ENCODE measurements at places on chromosomes 6 and 20.

DNA sequence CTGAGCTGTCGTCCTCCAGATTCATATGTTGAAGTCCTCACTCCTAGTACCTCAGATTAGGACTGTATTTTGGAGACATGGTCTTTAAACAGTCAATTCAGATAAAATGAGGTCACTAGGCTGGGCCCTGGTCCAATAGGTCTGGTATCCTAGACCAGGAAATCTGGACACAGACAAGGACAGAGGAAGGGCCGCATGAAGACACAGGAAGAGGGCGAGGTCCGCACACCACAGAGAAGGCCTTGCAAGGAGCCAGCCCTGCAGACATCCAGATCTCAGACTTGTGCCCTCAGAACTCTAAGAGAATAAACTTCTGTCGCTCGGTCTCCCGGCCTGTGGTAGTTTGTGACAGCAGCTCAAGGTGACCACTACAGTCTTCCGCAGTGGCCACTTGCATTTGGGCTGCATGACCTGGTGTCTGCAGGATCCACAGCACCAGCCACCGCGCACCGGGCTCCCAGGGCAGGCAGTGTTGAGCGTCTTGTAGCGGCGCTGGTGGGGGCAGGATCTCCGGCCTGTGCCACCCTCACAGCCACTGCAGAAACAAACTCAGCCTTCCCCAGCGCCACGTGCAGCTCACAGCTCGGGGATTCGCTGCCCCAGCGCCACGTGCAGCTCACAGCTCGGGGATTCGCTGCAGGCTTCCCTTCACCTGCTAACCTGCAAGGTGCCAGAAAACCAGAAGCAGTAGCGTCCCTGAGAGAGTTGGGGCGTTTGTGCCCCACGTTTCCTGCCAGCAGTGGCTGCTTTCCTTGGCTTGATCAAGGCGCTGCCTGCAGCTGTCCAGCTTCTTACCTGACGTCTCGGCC, 6.0 kb upstream of the RBM38 start:
- peaks cover 7% of the 10 kb centered on the region for H3K4me1 ChIP-seq
- no peaks in the 10 kb centered on the region for H3K27me3 ChIP-seq
- DNase-seq, result no peak

GRCh38 chr6:35283361-35283760, 14.3 kb upstream of the DEF6 start:
- H3K4me1 ChIP-seq, result no peaks in the 10 kb centered on the region
- no peak overlapping the region for H3K27ac ChIP-seq
- no peaks in the 10 kb centered on the region for H3K27me3 ChIP-seq
- DNase-seq, result no peak
- no peak overlapping the region for H3K4me3 ChIP-seq

DNA sequence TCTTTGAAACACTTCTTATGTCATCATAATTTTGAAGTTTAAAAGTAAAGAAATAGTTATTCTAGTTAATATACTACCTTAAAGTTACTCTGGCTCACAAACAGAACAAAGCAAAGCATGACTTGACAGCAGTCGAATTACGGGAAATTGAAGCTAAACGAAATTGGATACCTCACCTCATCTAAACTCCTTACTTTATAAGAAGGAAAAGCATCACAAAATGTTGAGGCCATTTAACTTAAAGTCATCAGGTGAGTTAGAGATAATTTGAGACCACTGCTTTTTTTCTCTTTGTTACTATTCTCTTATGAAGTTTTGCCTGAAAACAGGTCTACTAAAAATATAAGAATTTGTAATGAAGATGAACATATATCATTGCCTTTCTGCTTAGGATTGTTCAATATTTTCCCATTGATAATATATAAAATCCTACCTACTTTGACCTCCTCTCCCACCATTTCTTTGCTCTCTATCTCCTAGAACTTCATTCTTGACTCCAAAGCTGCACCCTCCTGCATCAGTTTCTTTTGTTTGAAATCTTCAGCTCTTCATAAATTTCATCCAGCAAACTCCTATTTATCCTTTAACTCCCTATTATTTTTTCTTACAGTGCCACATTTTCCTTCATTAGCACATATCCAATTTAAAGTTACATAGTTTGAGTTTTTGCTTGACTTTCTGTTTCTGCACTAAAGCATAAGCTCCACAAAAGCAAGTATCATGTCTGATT, 510.7 kb upstream of the ZNF337 start:
- H3K36me3 ChIP-seq, result no peaks in the 10 kb centered on the region
- H3K4me1 ChIP-seq, result no peaks in the 10 kb centered on the region
- DNase-seq, result no peak

GRCh38 chr6:86107985-86108384, 465.3 kb upstream of the SYNCRIP start:
- H3K4me1 ChIP-seq, result no peaks in the 10 kb centered on the region
- H3K36me3 ChIP-seq, result no peaks in the 10 kb centered on the region
- H3K4me3 ChIP-seq, result no peak overlapping the region
- no peak overlapping the region for H3K27ac ChIP-seq
- no peak for DNase-seq

- no peak overlapping the region for H3K4me3 ChIP-seq
- no peaks in the 10 kb centered on the region for H3K4me1 ChIP-seq
- H3K27me3 ChIP-seq, result no peaks in the 10 kb centered on the region
- no peaks in the 10 kb centered on the region for H3K36me3 ChIP-seq
- H3K27ac ChIP-seq, result no peak overlapping the region
Observed at GRCh38 chr20:36061754-36062153, 92.8 kb upstream of the EPB41L1 start.

DNA sequence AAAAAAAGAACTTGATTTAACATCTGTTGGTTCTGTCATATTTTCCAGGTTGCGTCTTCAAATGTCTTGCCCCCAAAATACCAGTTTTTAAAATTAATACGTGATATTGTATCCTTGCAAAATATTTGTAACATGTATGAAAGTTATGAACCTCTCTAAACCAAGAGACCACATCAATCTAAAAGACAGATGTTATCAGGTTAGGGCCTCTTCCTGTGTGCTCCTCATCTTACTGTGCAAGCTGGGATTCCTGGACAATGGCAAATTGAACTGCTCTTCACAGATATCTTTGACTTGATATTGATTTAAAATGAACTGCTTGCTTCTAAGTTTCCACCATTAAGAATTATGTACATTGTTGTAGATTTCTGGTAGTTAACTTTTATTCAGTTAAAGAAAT, 9.6 kb downstream of the TMEM239 start:
- DNase-seq, result no peak
- H3K27ac ChIP-seq, result no peak overlapping the region

DNA sequence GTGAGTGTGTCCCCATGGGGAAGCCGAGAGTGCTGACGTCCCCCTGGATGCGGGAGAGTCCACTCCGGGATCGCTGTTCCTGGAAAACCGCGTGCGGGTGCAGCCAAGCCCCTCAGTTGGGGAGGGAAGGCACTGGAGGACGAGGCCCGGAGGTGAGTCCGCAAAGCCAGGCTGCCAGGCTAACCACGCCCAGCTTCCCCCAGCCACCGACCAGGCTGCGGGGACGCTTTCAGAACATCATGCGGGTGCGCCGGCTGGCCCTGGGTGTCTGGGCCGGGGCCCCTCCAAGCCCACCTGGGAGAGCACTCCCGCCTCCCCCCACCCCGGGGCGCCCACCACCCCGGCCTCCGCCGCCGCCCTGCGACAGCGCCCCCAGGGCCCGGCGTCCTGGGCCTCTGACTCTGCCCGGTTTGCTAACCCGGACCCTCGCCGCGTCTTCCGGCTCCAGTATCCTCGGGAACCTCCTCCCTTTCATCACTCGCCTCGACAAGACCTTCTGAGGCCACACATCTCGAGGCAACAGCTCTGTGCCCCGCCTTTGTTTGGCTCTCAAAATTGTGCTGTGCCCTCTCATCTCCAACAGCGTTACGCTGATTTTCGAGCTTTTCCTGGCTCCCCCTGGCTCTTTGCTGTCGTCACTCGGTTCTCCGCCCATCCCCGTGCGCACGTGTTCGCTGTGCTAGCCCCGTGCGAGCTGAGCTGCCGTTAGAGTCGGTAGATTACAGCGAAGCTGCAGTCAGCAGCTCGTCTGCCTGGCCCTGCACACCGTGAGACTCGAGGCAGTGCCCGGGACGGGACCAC, 47.1 kb upstream of the ENTPD6 start:
- peaks cover 11% of the 10 kb centered on the region for H3K4me1 ChIP-seq
- H3K4me3 ChIP-seq, result peak overlapping the region; percentile 47
- peak; percentile 79 for DNase-seq
- no peak overlapping the region for H3K27ac ChIP-seq
- peaks cover 47% of the 10 kb centered on the region for H3K27me3 ChIP-seq
- no peaks in the 10 kb centered on the region for H3K36me3 ChIP-seq

DNA sequence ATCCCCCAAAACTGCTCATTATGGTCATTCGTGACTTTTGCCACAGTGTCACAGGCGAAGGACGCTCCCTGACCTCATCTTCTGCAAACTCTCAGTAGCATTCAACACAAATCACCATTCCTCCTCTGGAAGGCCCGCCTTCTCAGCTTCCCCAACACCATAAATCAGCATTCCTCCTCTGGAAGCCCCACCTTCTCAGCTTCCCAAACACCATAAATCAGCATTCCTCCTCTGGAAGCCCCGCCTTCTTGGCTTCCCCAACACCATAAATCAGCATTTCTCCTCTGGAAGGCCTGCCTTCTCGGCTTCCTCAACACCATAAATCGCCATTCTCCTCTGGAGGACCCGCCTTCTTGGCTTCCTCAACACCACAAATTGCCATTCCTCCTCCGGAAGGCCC, 288.0 kb upstream of the AGPAT4 start:
- no peaks in the 10 kb centered on the region for H3K27me3 ChIP-seq
- no peak overlapping the region for H3K4me3 ChIP-seq
- no peaks in the 10 kb centered on the region for H3K36me3 ChIP-seq

DNA sequence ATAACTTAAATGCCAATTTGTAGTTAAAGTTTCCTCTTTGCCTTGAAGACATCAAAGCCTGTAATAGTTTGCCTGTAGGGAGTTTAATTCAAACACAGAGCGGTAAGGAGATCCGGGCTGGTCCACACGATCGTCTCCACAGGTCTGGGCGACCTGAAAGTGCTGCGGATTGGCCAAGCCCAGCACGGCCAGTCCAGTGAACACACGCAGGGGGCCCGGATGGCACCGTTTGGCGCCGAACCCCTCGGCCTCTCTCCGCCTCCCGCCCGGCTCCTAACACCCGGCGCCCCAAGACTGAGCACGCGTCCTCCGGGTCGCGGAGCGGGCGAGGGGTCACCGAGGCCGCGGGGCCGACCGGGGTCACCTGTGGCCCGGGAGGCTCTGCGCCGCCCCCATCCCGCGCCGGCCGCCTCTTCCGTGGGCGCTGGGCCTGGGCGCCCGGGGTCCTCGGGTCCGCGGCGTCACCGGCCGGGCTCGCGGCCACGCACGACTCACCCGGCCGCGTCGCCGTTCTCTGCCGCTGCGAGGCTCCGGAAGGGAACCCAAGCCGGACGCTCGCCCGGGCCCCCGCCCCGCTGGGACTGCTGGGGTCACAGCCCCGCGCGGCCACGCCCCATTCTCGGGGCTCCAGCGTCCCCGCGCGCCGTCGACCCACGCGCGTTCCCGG, 481 bp downstream of the SERPINB6 start:
- H3K27me3 ChIP-seq, result no peaks in the 10 kb centered on the region
- peak overlapping the region; percentile 98 for H3K27ac ChIP-seq
- peak overlapping the region; percentile 67 for H3K4me3 ChIP-seq
- no peaks in the 10 kb centered on the region for H3K36me3 ChIP-seq
- H3K4me1 ChIP-seq, result no peaks in the 10 kb centered on the region

DNA sequence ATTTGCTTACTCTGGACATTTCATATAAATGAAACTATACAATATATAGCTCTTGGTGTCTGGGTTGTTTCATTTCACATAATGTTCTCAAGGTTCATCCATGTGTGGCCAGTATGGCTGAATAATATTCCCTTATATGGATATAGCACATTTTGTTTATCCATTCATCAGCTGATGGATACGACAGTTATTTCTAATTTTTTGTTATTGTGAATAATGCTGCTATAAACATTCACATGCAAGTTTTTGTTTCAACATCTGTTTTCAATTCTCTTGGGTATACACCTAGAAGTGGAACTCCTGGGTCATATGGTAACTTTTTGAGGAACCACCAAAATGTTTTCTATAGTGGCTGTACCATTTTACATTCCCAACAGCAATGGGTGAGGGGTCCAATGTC, 101.1 kb downstream of the CDK19 start:
- no peak for DNase-seq
- no peak overlapping the region for H3K27ac ChIP-seq
- no peaks in the 10 kb centered on the region for H3K36me3 ChIP-seq
- no peaks in the 10 kb centered on the region for H3K4me1 ChIP-seq

- H3K4me3 ChIP-seq, result no peak overlapping the region
- H3K27ac ChIP-seq, result no peak overlapping the region
- no peak for DNase-seq
- no peaks in the 10 kb centered on the region for H3K36me3 ChIP-seq
- H3K4me1 ChIP-seq, result no peaks in the 10 kb centered on the region
Observed at GRCh38 chr6:55227862-55228261, 53.5 kb downstream of the HCRTR2 start.

GRCh38 chr6:168286116-168286515, 33.5 kb downstream of the DACT2 start:
- peak; percentile 45 for DNase-seq
- no peaks in the 10 kb centered on the region for H3K4me1 ChIP-seq

- no peaks in the 10 kb centered on the region for H3K36me3 ChIP-seq
- no peak overlapping the region for H3K27ac ChIP-seq
- no peak for DNase-seq
- H3K4me1 ChIP-seq, result no peaks in the 10 kb centered on the region
- no peaks in the 10 kb centered on the region for H3K27me3 ChIP-seq
Observed at GRCh38 chr6:5738211-5738610, 268.5 kb downstream of the NRN1 start.

DNA sequence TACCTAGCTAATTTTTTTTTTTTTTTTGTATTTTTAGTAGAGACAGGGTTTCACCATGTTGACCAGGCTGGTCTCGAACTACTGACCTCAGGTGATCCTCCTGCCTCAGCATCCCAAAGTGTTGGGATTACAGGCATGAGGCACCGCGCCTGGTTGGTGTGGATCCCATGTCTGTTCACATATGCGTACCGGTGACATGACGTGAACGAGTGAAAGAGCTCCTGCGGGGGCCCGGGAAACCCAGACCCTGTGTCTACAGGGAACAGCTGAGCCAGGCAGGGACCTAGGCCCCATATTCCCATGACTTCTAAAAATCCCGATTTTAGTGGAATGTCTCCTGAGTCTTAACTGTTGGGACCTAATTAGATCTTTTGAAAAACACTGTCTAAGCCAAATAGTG, 33.1 kb downstream of the VSTM2L start:
- H3K4me1 ChIP-seq, result no peaks in the 10 kb centered on the region
- H3K27me3 ChIP-seq, result peaks cover 19% of the 10 kb centered on the region
- H3K27ac ChIP-seq, result no peak overlapping the region
- no peak overlapping the region for H3K4me3 ChIP-seq

DNA sequence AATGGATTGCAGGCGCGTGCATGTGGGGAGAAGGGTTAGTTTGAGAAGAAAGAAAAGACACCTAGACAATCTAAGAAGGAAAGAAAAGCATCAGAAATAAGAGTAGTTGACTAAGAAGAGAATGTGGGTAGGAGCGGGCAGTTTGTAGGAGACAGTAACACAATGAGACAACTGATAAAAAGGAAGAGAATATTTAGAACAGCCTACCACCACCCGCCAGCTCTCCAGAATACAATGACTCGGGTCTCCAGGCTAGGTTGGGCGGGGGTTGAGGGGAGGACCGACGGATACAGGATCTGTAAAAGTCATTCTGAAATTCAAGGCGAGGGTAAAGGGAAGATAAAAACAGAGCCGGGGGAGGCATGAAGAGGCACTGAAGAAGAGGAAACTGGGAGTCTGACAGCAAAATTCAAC, 712 bp downstream of the ABHD16A start:
- H3K4me1 ChIP-seq, result peaks cover 6% of the 10 kb centered on the region
- DNase-seq, result no peak
- no peaks in the 10 kb centered on the region for H3K27me3 ChIP-seq

GRCh38 chr20:54626126-54626525, 150.7 kb downstream of the DOK5 start:
- no peak overlapping the region for H3K27ac ChIP-seq
- H3K36me3 ChIP-seq, result no peaks in the 10 kb centered on the region
- no peak overlapping the region for H3K4me3 ChIP-seq
- no peaks in the 10 kb centered on the region for H3K27me3 ChIP-seq
- DNase-seq, result no peak
- H3K4me1 ChIP-seq, result no peaks in the 10 kb centered on the region

All from tibial artery (tissue), 4 donors.